Naive thymus-derived CD4-positive, alpha-beta T cell (primary cell): ENCODE measurements at places on chromosomes 12 and 14. TPM values are rescaled to one million over a fixed set of nuclear protein-coding genes. Genes with fewer than 3 reads are reported as not detected.
A peak's percentile ranks its signal among the peaks of the same experiment; 100 is the strongest.

- peak; percentile 26 for DNase-seq
Measured at GRCh38 chr12:94644141-94644979, 6.0 kb downstream of the TMCC3 start.

GRCh38 chr12:113366827-113367226, 8.4 kb downstream of the PLBD2 start:
- DNase-seq = no peak

DNA sequence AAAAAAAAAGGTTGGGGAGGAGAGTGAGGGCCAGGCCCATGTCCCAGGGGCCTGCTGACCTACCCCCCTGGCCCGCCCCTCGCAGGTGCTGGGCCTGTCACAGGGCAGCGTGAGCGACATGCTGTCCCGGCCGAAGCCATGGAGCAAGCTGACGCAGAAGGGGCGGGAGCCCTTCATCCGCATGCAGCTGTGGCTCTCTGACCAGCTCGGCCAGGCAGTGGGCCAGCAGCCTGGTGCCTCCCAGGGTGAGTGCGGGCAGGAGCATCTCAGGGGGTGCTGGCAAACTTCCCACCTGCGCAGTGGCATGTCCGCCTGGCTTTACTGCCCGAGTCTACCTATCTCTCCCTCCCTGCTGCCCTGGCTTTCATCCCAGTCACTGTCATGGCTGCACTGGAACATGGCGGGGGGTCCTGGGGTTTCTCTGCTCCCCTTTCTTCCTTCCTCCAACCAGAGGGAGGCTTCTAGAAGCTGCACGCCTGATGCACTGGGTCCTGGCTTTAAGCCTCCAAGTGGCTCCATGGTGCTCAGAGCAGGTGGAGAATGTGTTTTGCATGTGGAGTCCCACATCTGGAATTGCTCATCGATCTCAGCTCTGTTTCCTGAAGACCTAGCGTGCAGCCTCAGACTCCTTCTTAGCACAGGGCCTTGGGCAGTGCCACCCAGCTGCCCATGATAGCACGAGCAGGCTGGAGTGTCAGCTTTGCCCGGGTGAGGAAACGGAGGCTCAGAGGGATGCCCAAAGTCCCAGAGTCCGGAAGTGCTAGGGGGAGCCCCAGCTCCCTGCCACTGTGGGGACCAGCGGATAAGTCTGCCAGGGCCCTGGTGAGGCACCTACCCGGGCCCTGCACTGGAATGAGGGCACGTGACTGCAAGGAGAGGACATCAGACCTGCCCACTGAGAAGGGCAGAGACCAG, 46.3 kb downstream of the PHETA1 start:
- DNase-seq = no peak

DNA sequence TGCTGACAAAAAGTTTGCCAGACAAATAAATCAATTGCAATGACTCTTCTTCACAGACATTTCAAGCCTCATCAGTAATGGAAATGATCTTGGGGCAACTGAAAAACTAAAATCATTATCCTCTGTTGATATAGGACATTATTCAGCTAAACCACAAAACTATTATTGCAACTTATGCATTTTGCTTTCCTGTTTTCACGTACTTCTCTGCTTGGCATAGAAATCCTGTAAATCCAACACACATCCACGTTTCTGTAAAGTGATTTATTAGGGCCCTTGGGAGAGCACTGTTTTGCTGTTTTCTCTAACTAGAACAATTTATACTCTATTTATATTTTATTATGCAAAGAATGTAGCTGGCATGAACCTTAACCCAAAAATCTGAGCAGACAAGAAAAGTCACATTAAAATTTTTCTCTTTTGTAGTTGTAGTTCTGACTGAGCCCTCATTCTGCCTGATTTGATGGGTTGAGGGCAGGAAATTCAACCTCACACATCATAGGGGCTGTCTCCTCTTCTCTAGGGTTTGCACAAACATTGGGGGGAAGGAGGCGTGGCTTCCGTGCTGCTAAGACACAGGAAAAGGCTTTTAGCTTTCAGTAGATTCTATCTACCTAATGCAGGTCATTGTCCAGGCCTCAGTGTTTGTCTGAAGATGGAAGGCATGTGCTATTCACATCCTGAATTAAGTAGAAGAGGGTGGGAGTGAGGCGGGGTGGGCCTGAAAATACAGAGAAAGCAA, 11.5 kb upstream of the NUP107 start:
- peak; percentile 87 for DNase-seq

GRCh38 chr14:21220874-21221477, 48.3 kb downstream of the HNRNPC start:
- no peak for DNase-seq

GRCh38 chr12:99983456-99984258, 1.1 kb downstream of the ANKS1B start:
- no peak for DNase-seq

- no peak for DNase-seq
Measured at GRCh38 chr12:5516371-5517241, 84.7 kb downstream of the NTF3 start.

The TSFM gene
- total RNA-seq = 18.2 TPM

The KRT3 gene
- total RNA-seq = not detected

The PRB2 gene
- total RNA-seq = not detected
